ENCODE measurements at places on chromosomes 16 and 17. TPM values are rescaled to one million over a fixed set of nuclear protein-coding genes. Genes with fewer than 3 reads are reported as not detected.

DNA sequence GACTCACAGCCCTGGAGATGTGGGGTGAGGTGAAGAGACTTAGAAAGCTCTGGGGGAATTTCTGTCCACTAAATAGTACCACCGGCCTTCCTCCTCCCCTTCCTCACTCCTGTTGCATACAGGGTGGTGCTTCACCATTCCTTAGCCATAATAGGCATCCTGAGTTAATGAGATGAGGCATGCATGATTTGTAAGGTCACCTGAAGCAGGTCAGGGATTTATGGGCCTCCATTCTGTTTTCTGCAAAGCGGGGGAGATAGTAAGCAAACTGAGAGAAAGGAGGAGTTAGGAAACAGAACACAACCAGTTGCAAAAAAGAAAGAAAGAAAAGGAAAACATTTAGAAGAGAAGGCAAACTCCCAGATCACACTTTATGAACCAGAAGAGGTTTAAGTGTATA is 9.3 kb upstream of the MYOCD start:
- no peak overlapping the region for H3K4me3 ChIP-seq
- H3K4me1 ChIP-seq, result no peaks in the 10 kb centered on the region
- H3K27me3 ChIP-seq, result no peaks in the 10 kb centered on the region

GRCh38 chr17:74353446-74354060 is 8.1 kb downstream of the BTBD17 start:
- no peaks in the 10 kb centered on the region for H3K4me1 ChIP-seq
- H3K27ac ChIP-seq, result no peak overlapping the region
- DNase-seq, result no peak
- no peaks in the 10 kb centered on the region for H3K36me3 ChIP-seq
- H3K4me3 ChIP-seq, result peak overlapping the region; percentile 23

GRCh38 chr16:53626811-53627210 is 76.8 kb downstream of the RPGRIP1L start:
- DNase-seq, result no peak
- no peaks in the 10 kb centered on the region for H3K4me1 ChIP-seq
- no peaks in the 10 kb centered on the region for H3K27me3 ChIP-seq
- H3K27ac ChIP-seq, result no peak overlapping the region
- no peak overlapping the region for H3K4me3 ChIP-seq

The ADAD2 gene
- total RNA-seq, result 0.99 TPM

- DNase-seq, result peak; percentile 75
- no peak overlapping the region for H3K27ac ChIP-seq
- H3K4me1 ChIP-seq, result peaks cover under 1% of the 10 kb centered on the region
- peaks cover 4% of the 10 kb centered on the region for H3K36me3 ChIP-seq
Measured at GRCh38 chr16:1823821-1824220, 2.8 kb downstream of the HAGH start.

The KRT9 gene
- total RNA-seq, result not detected

- no peak overlapping the region for H3K4me3 ChIP-seq
- H3K36me3 ChIP-seq, result peaks cover 25% of the 10 kb centered on the region
- H3K27ac ChIP-seq, result no peak overlapping the region
- no peaks in the 10 kb centered on the region for H3K4me1 ChIP-seq
- no peaks in the 10 kb centered on the region for H3K27me3 ChIP-seq
Measured at GRCh38 chr17:2468270-2468669, 43.4 kb downstream of the METTL16 start.

The DCAF7 gene
- total RNA-seq, result 88.8 TPM

DNA sequence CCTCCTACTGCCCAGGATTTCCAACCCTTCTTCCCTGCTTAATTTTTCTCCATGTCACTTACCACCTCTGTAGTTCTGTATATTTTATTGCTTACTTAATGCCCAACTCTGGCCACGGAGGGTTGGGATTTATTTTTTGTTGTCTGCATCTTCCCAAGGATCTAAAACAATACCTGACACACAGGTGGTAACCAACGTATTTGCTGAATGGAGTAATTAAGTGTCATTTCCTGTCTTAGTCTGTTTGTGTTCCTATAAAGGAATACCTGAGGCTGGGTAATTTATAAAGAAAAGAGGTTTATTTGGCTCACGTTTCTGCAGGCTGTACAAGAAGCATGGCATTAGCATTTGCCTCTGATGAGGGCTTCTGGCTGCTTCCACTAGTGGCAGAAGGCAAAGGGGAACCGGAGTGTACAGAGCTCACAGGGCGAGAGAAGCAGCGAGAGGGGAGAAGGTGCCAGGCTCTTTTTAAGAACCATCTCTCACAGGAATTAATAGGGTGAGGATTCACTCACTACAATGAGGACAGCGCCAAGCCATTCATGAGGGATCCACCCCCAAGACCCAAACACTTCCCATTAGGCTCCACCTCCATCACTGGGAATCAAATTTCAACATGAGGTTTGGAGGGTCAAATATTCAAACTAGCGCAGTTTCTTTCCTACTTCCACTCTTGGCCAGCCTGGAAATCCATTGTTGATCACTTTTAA is 44.8 kb downstream of the ERN1 start:
- H3K4me3 ChIP-seq, result no peak overlapping the region
- H3K4me1 ChIP-seq, result peaks cover 10% of the 10 kb centered on the region
- H3K27me3 ChIP-seq, result no peaks in the 10 kb centered on the region
- no peak overlapping the region for H3K27ac ChIP-seq
- H3K36me3 ChIP-seq, result no peaks in the 10 kb centered on the region
- DNase-seq, result no peak

The EMP2 gene
- total RNA-seq, result 15.1 TPM

The PITPNC1 gene
- 37.5 TPM for total RNA-seq

DNA sequence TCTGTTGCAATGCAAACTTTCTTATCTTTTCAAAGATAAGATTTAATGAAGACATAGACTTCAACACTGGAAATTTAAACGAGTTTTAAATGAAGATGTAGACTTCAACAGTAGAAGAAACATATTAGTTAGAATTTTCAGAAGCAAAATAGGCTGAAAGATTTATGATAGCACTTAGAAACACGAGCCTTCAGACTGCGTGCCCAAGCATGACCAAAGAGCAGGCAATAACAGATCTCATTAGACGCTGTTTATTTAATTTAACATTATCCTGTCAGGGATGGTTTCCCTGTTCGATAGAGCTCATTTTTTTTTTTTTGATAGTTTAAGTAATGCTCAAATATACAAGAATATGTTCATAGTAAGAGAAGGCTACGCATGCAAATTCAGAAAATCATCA is 604.7 kb upstream of the SOX9 start:
- H3K27me3 ChIP-seq, result no peaks in the 10 kb centered on the region
- no peak overlapping the region for H3K27ac ChIP-seq
- no peak overlapping the region for H3K4me3 ChIP-seq
- H3K36me3 ChIP-seq, result no peaks in the 10 kb centered on the region

DNA sequence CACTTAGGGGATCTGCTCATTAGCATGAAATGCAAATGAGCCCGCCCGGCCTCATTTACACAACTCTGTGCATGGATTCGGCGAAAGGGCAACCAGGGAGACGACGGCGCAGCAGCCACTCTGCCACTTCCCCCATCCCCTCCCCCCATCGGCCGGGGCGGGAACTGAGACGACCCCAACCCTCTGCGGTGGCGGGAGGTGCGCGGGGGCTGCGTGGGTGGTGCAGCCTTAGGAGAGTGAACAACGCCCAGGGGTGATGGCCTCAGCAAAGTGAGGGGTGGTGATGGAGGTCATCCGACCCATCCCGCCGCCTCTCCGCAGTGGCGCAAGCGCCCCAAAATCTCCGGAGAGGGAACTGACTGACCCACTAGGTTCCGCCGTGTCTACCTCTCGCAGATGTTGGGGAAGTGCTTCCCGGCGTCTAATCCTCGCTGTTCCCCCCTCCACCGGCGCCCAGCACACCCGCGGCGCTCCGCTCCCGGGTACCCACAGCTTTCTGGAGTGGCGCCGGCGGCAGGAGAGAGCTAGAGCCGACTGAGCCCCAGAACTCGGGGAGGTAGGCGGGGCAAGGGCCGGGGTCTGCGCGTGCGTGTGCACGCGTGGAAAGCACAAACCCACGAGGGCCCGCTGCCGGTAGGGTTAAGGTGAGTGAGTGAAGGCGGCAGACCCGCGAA is 1.4 kb upstream of the CACNA1G start:
- peak; percentile 88 for DNase-seq
- H3K4me1 ChIP-seq, result no peaks in the 10 kb centered on the region
- peaks cover 34% of the 10 kb centered on the region for H3K27me3 ChIP-seq
- H3K4me3 ChIP-seq, result peak overlapping the region; percentile 72
- H3K36me3 ChIP-seq, result no peaks in the 10 kb centered on the region

The SLC6A2 gene
- not detected for total RNA-seq

GRCh38 chr16:27460213-27460612 is 58.2 kb downstream of the IL21R start:
- peaks cover 10% of the 10 kb centered on the region for H3K36me3 ChIP-seq
- no peak overlapping the region for H3K4me3 ChIP-seq
- no peak overlapping the region for H3K27ac ChIP-seq
- no peaks in the 10 kb centered on the region for H3K4me1 ChIP-seq
- DNase-seq, result no peak

DNA sequence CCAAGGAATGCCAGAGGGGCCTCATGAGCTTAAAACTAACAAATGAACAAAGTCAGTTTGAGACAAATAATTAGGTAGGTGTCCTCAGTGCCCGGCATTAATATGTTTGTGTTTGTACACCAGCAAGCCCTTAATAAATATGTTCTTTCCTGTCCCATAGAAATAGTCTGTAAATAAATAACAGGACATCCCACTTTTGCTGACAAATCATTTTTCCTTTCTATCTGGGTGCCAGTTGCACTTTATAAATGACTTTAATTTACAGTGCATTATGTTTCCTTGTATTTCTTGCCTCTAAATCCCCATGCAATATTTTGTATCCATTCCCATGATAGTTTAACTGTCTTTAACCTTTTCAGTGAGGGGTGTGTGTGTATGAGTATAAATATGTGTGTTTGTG is 170.3 kb downstream of the CBLN1 start:
- no peaks in the 10 kb centered on the region for H3K27me3 ChIP-seq
- H3K36me3 ChIP-seq, result no peaks in the 10 kb centered on the region
- no peaks in the 10 kb centered on the region for H3K4me1 ChIP-seq
- H3K27ac ChIP-seq, result no peak overlapping the region

The SLC52A1 gene
- total RNA-seq, result 0.17 TPM

DNA sequence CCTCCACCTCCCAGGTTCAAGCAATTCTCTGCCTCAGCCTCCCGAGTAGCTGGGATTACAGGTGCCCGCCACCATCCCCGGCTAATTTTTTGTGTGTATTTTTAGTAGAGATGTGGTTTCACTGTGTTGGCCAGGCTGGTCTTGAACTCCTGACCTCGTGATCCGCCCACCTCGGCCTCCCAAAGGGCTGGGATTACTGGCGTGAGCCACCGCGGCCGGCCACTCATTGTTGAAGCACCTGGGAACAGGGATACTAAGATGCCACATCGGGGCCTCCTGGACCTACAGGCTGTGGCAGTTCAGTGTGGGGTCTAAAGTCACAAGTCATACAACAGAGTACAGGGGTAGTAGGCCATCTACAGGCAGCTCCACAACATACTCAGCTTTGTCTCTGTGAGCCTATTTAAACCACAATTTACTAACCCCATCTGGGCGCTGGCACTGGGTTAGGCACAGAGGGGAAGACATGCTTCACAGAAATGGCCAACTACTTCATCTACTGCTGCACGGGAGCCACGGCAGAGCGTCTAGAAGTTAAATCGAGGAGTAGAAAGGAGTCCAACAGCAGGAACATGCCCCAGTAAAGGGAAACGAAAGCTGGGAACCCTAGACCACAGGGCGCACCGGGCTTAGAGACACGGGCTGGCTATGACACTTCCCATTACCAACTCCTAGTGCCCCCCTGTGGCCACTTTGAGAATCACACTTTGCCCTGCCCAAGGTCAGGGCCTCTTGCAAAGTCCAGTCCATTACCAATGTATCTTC is 4.3 kb downstream of the VAMP2 start:
- H3K36me3 ChIP-seq, result peaks cover 26% of the 10 kb centered on the region
- H3K4me1 ChIP-seq, result peaks cover 3% of the 10 kb centered on the region
- H3K27me3 ChIP-seq, result no peaks in the 10 kb centered on the region
- peak; percentile 95 for DNase-seq
- peak overlapping the region; percentile 50 for H3K4me3 ChIP-seq

DNA sequence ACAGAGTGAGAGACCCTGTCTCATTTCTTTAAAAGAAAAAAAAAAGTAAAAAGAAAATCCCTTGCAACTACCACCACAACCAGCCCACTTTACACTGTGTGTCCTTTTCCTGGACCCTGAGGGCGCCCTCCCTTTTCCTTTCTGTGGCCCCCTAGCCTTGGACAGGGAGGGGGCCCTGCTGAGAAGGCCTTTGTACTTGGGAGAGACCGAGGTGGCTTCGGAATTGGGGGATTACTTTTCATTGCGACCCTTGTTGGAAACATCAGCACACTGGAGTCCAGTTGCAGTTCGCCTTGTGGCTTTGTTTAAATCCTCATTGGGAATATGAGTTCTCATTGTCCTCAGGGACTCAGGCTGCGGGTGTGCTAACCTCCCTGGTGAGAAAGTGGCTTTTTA is 9.4 kb upstream of the DNASE1 start:
- no peaks in the 10 kb centered on the region for H3K27me3 ChIP-seq
- no peak overlapping the region for H3K27ac ChIP-seq
- H3K4me3 ChIP-seq, result peak overlapping the region; percentile 29

The INCA1 gene
- 1.5 TPM for total RNA-seq

DNA sequence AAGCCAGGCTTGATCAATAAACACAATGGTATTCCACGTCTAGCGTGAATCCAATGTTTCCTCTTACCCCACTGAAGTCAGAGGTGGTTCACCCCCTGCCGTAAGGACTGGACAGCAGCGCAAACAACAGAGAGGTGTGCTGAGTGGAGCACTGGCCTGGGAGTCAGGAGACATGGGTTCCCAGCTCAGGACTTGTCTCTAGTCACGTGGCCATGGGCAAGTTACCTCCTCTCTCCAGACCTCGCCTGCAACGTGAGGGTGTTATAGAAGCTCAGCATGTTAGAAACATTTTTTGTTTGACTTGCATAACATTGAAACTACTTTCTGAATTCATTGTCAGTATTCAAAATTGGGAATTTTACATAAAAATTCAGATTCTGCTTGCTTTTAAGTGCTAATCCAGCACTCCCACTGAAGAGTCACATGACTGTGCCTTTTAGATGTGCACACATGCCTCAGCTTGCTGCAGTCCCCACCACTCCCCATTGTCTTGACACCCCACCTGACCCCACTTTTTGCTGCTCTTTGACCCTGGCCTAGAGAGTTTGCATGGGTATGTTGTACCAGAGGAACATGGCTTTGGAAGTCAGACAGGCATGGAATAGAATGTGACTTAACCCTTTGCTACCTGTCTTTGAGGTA is 8.8 kb upstream of the CPNE2 start:
- no peak for DNase-seq
- no peak overlapping the region for H3K4me3 ChIP-seq
- no peak overlapping the region for H3K27ac ChIP-seq
- no peaks in the 10 kb centered on the region for H3K27me3 ChIP-seq
- no peaks in the 10 kb centered on the region for H3K4me1 ChIP-seq

The TBC1D3I gene
- 0.35 TPM for total RNA-seq

- H3K36me3 ChIP-seq, result peaks cover 3% of the 10 kb centered on the region
- H3K4me3 ChIP-seq, result peak overlapping the region; percentile 83
- DNase-seq, result peak; percentile 24
- peaks cover 12% of the 10 kb centered on the region for H3K4me1 ChIP-seq
Measured at GRCh38 chr17:7208754-7209460, 10.7 kb downstream of the DLG4 start.

DNA sequence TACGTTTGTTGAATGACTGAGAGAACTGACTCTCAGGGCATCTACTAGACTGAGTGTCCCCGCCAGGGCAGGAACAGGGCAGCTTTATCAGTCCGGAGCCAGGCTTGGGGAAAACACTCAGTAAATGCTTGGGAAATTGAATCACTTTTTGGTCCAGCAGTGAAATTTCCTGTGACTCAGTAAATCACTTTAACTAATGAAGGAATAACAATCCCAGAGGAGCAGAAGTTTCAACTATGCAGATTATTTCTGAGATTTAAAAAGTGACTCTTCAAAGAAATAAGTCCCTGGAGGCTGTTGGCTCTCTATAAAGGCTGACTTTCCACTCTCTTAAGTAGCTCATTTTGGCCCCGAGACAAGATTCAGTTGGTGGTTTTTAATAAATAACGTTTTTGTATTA is 101.8 kb downstream of the FOXL1 start:
- no peak for DNase-seq
- no peaks in the 10 kb centered on the region for H3K27me3 ChIP-seq
- H3K4me3 ChIP-seq, result no peak overlapping the region
- no peaks in the 10 kb centered on the region for H3K4me1 ChIP-seq
- H3K27ac ChIP-seq, result no peak overlapping the region

All from H9 (cell line).